ENCODE measurements at places on chromosomes 12 and 14. TPM values are rescaled to one million over a fixed set of nuclear protein-coding genes. Genes with fewer than 3 reads are reported as not detected.

Gene GPR84
- not detected for total RNA-seq

Gene PTPRB
- total RNA-seq: 0.55 TPM

Gene MYL2
- not detected for total RNA-seq

Gene PYGL
- 78.5 TPM for total RNA-seq

Gene HPD
- 2.2 TPM for total RNA-seq

Gene ARG2
- 3.1 TPM for total RNA-seq

Gene RFX4
- total RNA-seq: not detected

Gene PDE3A
- 8.9 TPM for total RNA-seq

Gene TSPAN19
- not detected for total RNA-seq

Gene TAS2R8
- total RNA-seq: not detected

Gene VWF
- 3.7 TPM for total RNA-seq

Gene CD163L1
- total RNA-seq: 0.28 TPM

Gene TMPRSS12
- not detected for total RNA-seq

Gene CCDC198
- total RNA-seq: not detected

Measured in smooth muscle cell of bladder (primary cell).